Activated T-cell treated with anti-CD3 and anti-CD28 coated beads for 24 hours (primary cell): ENCODE measurements at places on chromosomes 11 and 22.

DNA sequence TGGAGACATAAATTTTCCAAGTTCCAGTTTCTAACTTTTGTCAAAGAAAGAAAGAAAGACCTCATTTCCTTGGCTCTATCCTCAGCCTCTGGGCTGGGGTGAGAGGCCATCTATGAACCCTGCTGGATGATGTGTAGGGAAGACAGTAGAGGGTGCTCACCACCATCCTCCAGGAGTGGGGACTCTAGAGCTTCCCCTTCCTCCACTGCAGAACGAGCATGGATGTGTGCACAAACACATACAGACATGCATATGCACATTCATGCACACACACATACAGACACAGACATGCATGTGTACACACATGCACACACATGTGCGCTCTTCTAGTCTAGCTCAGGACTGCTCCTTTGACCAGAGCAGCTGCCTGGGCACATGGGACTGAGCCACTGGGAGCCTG, 565.8 kb downstream of the BUD13 start:
- DNase-seq, result no peak

DNA sequence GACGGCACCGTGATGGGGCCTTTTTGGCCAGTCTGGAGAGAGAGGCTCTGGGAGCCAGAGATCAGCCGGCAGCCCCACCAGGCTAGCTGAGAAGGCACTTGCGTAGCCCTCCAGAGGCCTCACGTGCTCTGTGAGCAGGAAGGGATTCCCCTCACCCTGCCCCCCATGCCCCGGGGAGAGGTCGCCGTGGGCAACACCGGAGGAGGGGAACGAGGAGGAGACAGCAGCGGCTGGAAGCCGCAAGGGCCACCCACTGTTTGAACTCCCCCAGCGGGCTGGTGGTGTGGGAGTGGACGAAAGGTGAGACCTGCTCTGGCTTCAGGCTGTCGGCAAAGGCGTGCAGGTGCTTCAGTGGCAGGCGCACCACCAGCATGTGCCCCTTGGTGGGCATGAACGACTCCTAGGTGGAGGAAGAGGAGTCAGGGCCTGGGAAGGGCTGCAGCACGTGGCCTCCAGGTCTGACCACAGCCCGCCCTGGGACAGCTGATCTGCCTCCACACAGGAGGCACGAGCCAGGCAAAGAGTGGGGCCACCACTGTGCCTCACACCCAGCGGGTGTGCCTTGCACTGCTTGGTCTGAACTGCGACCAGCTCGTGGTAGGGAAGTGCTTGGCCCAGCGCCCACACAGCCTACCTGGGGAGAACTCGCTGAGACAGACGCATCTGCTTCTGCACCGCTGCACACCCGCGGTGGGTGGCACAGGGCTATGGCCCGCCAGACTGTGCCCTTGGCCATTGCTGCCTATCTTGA, 99.9 kb downstream of the MED15 start:
- DNase-seq, result no peak

DNA sequence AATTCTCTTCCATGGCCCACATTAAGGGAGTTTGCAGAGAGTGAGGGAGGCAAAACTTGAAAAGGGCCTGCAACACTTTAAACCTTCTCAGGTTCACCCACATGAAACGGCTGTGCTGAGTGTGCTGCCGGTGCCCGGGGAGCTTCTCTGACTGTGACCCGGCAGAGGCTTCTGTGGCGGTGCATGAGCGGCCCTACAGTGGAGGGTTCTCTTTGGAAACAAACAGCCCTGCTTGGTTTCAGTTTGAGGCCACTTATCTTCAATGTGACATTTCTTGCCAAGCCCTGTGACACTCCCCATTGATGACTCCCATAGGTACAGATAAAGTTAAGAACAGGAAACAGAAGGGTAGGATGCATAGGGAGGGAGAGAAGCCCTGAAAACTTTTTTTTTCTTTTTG, 31.8 kb downstream of the FAM118A start:
- DNase-seq, result peak; percentile 36

DNA sequence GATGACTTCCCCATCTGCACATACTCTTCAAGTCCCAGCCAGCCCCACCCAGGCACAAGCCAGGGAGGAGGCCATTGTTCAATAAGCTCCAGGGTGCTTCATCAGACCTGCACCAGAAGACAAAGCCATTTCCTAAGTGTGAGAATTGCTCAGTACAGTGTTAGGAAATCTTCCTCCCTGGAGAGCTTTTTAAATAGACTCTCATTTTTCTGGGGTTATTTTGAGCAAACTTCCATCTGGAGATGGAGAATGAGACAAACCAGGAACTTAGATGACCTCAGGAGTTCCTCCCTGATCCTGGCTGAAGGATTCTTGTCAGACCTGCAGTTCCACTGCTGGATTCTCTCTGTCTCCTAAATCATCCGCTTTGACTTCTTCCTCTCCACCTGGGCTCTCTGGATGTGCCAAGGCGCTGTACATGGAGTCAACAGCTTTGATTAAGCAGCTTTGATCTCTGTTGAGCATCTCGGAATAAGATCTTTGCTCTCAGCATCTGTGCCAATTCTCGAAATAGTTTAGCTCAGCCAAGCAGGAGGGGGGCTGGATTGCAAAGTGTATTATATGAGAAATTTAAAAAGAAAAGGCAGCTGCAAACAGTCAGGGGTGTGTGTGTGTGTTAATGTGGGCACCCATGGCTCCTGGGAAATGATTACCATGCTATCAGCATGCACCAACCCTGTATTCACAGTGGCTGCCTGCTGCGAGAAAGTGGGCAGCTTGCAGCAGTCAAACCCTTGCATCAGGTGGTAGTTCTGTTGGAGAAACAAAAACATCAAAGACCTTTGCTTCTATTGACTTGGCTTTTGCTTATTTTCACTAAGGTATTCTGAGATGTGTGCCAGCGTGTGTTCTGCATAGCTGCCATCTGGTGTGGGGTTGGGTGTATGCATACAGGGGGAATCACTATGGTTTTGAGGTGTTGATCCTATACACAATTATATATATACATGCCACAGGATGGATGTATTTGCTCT, 70.2 kb upstream of the NAV2 start:
- no peak for DNase-seq

- no peak for DNase-seq
Measured at GRCh38 chr11:107473792-107474191, 16.2 kb upstream of the CWF19L2 start.

DNA sequence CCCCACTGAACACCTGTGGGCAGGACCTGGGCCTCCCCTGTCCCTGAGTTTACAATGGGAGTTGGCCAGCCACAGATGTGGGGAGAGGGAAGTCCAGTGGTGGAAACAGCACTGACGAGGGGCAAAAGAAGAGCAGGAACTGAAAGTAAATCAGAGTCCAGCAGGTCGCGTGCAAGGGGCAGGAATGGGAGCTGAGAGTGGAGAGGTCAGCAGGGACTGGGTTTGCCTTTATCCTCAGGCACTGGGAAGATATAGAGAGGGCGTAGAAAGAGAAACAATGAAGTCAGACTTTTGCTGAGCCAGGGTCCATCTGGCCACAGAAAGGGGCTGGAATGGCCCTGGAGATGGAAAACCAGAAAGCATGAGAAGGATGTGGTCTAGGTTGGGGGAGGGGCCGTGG, 8.5 kb downstream of the P2RY6 start:
- DNase-seq, result no peak

- DNase-seq, result no peak
Measured at GRCh38 chr11:46899501-46900025, 18.8 kb downstream of the LRP4 start.

- no peak for DNase-seq
Measured at GRCh38 chr22:26453216-26453615, 24.2 kb downstream of the ASPHD2 start.
